Left colon (tissue), 2 donors: ENCODE measurements at places on chromosomes 6 and 20.

DNA sequence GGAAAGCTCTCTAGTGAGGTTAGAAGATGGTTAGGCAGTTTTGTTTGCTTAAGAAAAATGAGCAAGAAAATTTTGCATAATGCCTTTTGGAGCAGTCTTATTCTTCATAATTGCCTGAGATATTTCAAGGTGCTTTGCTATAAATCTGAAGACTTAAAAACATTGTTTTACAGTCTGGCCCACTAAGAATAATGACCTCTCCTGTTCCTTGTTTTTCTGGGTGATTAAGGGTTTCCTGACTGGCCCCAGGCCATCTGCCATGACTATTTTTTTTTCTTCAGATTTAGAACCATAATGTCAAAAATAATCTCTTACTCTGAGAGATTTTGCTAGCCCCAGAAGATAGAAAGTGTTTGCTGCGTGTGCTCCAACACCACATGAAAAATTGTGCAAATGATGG lies 72.3 kb upstream of the CENPW start:
- DNase-seq: no peak

DNA sequence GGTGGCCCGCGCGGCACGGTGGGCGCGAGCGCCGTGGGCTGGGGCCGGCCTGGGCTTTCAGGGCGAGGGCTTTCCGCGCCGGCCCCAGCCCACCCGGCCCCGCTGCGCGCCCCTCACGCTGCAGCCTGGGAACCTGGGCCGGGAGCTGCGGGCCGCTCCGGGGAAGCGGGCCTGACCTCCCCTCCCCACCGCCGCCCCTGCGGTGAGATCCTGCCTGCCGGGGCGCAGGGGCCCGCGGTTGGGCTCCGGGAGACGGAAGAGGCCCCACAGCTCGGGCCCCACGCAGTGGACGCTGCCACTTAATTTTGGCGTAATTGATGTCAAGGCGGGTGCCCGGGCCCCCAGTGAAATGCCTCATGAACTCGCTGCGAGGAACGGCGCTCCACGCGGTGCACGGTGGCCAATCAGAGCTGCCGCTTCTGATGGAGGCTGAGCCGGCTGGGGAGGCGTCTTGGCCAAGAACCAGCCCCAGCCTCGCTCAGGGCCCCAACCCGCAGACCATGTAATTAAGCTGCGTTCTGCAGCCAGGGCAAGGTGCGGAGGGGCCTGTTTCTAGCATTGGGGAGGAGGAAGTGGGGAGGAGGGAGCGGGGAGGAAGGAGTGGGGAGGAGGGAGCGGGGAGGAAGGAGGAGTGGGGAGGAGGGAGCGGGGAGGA lies 96.1 kb upstream of the BHLHE23 start:
- DNase-seq: peak; percentile 46

DNA sequence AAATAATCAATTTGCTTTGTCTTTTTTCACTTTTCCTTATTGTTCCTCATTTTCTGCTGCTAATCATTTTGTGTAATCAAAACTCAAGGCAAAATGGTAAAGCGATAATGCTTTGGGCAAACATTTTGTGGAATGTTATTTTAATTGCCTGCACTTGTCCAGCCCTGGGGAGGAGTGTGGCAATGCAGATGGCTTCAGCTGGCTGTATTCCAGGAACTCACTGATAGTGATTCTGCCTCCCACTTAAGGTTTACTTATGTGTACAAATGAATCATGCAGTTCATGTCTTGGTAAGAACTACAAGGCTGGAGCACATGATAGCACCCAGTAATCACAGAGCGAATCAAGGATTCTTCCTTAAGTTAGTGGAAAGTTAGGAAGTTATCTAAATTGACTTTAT lies 107.8 kb downstream of the COL19A1 start:
- no peak for DNase-seq

GRCh38 chr6:136751522-136751956 lies 40.7 kb downstream of the MAP3K5 start:
- DNase-seq: no peak

DNA sequence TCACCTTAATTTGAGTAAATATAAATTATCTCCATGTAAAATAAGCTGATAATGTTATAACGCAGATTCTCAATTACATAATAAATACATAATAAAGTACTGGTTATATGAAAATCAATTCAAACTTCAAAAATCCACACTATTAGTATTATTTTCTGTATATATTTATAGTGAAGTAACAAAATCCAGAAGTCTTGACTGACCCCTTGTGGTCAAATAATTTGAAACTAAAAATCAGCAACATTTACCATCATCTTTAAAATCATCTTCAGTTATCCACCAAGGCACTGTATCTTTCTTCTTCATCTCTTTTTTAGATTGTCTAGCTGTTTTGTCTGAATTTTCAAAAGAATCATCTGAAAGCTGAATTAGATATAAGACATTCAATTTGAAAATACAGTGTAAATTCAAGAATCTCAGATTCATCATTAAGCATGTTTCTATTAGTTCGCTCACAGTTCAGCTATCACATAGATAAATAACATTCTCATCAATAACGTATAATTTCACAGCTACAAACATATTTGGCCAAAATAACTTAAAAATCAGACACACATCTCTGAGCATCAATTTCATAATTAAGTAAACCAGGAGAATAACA lies 6.5 kb downstream of the CEP162 start:
- DNase-seq: no peak

DNA sequence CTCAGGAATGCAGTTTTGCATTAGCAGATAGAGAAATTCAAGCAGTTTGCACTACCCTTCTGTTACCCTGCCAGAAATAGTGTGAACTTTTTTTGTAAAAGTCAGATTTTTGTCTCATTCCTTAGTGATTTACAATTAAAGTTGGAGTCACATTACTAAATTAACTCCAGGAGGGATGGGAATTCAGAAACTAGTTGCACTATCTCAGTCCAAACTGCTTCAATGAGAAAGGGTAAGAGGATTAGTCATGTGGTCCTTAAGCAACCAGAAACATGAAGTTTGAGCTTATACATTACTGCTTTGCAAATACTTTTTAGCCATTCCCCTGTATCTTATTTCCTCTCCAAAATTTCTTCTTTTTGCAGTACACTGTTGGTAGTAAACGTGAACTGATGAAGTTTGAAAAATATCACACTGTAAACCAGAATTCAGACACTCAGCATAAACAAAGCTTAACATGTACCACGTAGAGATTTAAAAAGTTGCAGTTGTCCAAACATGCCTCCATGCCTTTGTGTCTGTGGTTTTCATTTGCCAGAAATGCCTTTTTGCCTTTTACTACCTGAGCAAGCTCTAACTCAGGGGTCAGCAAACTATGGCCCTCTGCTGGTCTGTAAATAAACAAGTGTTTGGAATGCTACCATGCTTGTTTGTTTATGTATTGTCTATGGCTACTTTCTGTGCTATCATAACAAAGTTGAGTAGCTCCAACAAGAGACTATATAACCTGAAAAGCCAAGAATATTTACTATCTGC lies 49.7 kb downstream of the TP53INP2 start:
- no peak for DNase-seq

DNA sequence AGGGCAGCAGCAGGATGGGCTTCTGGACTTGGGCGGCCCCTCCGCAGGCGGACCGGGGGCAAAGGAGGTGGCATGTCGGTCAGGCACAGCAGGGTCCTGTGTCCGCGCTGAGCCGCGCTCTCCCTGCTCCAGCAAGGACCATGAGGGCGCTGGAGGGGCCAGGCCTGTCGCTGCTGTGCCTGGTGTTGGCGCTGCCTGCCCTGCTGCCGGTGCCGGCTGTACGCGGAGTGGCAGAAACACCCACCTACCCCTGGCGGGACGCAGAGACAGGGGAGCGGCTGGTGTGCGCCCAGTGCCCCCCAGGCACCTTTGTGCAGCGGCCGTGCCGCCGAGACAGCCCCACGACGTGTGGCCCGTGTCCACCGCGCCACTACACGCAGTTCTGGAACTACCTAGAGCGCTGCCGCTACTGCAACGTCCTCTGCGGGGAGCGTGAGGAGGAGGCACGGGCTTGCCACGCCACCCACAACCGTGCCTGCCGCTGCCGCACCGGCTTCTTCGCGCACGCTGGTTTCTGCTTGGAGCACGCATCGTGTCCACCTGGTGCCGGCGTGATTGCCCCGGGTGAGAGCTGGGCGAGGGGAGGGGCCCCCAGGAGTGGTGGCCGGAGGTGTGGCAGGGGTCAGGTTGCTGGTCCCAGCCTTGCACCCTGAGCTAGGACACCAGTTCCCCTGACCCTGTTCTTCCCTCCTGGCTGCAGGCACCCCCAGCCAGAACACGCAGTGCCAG lies at the start of gene TNFRSF6B:
TNFRSF6B (plus strand) TSS at position 25 of the 729 bp plus-strand sequence; CDS start at position 141, 116 bp downstream.
- DNase-seq: no peak

- DNase-seq: no peak
These were observed 84.2 kb downstream of the THEMIS start for GRCh38 chr6:127816643-127817042.

GRCh38 chr20:50720582-50720981 lies 10.8 kb upstream of the PARD6B start:
- DNase-seq: no peak

GRCh38 chr6:137813308-137813970 lies 53.6 kb upstream of the TNFAIP3 start:
- no peak for DNase-seq

GRCh38 chr6:13655700-13656099 lies 40.6 kb downstream of the NOL7 start:
- DNase-seq: no peak

DNA sequence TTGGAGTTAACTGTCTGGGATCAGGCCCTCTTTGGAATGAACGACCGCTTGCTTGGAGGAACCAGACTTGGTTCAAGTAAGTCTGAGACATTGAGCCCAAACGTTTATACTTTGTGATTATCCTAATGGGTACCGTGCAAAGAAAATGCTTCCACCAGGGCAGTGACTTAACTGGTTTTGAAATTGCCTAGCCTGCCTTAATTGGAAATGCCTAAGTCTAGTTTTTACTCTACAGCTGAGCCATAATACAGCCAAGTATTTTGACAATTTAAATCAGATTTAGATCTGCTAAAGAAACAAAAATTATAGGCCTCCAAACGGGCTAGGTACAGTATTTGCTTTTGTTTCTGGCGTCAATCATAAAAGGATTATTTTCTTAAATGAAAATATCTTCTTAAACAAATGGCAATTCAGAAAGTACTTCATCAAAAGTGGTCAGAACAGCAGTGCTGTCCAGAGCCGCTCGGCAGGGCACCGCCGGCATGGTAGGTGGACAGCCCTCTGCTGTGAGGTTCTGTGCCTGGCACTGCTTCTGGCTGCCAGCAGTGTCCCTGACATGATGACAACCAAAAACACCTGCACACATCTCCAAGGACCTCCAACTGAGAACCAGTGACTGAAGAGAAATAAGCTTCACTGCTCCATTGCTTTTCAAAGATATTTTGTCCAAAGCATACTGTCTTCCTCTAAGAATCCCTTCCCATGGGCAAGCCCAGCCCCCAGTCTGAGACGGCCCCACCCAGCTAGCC lies 55.6 kb downstream of the EZR start:
- no peak for DNase-seq

- DNase-seq: no peak
These were observed 201.4 kb upstream of the HDDC2 start for GRCh38 chr6:125503181-125503580.

GRCh38 chr6:134802426-134803058 lies 147.4 kb downstream of the ALDH8A1 start:
- no peak for DNase-seq

DNA sequence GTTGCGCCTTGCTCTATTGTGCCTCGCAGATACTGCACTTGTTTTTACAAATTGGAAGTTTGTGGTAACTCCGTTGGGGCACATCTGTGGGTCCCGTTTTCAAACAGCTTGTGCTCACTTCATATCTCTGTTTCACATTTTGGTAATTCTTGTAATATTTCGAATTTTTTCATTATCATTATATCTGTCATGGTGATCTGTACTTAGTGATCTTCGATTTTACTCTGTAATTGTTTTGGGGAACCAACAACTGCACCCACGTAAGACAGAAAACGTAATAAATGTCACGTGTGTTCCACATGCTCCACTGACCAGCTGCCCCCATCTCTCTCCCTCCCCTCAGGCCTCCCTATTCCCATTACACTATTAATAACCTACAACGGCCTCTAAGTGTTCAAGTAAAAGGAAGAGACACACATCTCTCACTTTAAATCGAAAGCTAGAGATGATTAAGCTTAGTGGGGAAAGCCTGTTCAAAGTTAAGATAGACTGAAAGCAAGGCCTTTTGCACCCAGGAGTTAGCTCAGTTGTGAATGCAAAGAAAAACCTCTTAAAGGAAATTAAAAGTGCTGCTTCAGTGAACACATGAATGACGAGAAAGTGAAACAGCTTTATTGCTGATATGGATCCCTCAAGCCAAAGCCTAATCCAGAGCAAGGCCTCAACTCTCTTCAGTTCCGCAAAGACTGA lies 26.9 kb downstream of the TTLL2 start:
- DNase-seq: no peak

DNA sequence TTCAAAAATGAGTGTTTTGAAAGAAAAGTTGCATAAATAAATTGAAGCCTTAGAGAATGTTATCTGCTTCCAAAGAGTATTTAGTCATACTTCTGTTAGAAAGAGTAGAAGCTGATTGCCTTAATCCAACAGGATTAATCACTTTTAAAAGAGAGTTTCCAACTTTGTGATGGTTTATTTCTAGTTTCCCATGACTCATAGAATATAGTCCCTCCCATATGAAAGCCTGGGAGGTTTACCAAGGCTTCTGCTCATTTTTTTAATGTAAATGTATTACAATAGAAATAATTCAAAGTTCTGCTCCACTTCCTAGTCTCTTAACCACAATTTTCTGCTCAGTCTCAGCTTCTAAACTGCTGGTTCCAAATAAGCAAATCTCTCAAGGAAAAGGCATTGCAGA lies 118.0 kb upstream of the IRAK1BP1 start:
- DNase-seq: no peak

GRCh38 chr6:159762681-159763293 lies 942 bp downstream of the ACAT2 start:
- DNase-seq: peak; percentile 46

DNA sequence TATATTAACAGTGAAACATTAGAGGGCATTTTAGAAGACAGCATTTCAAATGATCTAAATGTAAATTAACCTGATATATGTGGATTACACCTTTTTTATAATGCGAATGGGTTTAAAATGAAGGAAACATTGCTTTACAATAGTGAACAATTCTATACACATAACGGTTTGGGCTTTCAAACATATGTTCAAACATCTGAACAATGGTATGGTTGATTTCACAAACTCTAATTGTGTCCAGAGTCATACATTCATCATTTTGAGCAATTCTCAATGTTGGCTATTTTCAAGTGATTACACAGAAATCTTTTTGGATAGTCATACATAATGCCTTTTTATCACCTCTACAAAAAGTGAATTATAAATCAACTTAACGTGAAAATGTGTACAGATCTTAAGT lies 578.1 kb downstream of the PHF3 start:
- no peak for DNase-seq

DNA sequence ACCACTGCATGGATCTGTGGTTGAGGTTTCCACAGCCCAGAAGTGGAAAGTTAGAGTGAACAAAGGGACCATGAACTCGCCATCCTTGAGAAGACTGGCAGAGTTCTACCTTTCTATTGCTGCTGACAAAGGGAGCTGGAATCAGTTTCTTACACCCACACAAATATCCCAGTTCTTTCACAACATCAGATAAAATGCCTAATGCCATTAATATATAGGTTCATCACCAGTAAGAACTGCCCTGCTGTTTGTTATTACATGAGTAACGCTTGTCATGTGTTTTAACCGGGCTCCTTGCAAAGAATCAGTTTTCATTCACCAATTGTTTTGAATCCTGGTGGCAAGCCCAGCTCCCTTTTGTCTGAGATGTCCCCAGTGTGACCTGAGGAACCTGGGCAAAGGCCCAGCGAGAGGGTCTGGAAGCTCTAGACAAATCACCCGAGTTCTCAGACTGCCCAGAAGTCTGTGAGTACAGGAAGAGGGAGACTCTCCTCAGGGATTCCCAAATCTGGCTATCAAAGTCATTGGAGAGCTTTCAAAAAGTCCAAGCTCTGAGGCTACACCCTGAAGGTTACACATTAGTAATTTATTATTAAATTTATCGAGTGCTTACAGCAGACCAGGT lies 7.5 kb upstream of the CD164 start:
- no peak for DNase-seq
